Cardiac ventricle fibroblast (primary cell): ENCODE measurements at places on chromosomes 4 and X. TPM values are rescaled to one million over a fixed set of nuclear protein-coding genes. Genes with fewer than 3 reads are reported as not detected.

The ADAM29 gene
- not detected in 2 replicates for total RNA-seq

The VCX2 gene
- total RNA-seq: not detected in 2 replicates

The TCEAL3 gene
- total RNA-seq: 36.9 and 43.1 TPM in 2 replicates

The PABPC1L2A gene
- total RNA-seq: not detected in 2 replicates

The IL1RAPL1 gene
- total RNA-seq: 0.06 and 0.29 TPM in 2 replicates

The CENPE gene
- 1.6 and 2.0 TPM in 2 replicates for total RNA-seq

The RASL11B gene
- 0.06 and 0.54 TPM in 2 replicates for total RNA-seq

The CXCL6 gene
- total RNA-seq: 68.1 and 87.1 TPM in 2 replicates

The IDH3G gene
- total RNA-seq: 82.2 and 117 TPM in 2 replicates
